ENCODE measurements at places on chromosomes 12 and 14.

DNA sequence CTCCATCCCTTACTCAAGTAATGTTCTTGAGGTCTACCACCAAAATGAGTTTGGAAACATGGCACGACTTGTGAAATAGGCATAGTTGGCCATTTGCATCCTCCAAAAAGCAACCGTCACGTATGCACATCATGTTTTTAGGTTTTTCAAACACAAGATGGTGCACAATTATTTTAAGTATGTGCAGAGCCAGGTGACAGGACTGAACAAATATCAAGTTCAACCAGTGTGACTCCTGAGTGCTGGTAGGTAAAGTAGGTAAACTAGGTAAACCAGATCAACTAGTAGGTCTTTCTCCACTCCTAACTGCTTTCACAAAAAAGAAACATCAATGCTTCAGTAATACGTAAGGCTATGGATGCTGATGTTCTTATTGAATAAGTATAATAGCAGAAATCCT is 39.1 kb downstream of the FGD6 start:
- DNase-seq, result no peak

DNA sequence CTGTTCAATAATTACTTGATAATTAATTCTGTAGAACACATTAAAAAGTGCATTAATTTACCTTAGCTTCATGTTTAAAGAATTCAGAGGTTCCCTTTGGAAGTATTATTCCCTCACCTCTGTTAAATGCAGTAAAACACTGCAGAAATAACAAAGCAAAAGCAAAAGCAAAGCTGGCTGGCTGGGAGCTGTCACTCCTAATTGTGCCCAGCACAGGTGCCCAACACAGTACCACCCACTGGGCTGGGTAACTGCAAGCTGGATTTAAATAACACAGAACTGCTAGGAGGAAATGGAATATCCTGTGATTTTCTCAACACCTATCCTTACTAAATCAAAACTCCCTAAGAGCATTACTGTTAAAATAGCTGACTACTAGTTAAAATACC is 72.6 kb downstream of the SLC2A13 start:
- DNase-seq, result no peak

DNA sequence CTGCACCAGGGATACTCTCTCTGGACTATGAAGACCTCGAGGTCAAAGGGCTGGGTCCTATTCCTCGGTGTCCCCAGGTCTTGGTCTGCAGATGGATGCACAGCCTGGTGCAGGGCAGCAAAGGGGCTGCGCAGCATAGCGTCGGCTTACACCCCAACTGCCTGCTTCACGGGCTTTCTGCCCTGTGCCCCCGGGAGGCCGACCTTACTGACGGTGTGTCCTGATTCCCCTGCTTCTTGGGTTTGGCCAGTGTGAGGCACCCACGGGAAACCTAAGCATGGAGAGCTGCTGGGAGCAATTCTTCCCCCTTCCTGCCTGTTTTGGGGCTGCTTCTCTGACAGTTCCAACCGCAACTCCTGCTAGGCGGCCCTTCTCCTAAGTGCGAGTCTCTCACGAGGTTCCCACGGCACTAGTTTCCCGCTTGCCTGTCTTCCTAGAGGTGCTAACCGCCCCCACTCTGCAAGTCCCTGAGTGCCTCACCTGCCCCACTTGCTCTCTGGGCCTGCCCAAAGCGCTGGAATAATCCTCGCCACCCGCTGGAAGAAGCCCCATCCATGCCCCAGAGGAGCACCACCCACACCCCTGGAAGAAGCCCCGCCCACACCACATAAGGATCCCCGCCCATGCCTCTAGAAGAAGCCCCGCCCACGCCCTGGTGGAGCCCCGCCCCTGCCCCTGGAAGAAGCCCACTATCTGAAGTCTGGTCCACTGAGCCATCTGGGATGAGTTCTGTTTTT is 54.0 kb downstream of the PRIMA1 start:
- no peak for DNase-seq

GRCh38 chr14:82113710-82114109 is 580.1 kb upstream of the SEL1L start:
- no peak for DNase-seq

- DNase-seq, result no peak
Measured at GRCh38 chr12:45214749-45215418, 1.0 kb upstream of the ANO6 start.

DNA sequence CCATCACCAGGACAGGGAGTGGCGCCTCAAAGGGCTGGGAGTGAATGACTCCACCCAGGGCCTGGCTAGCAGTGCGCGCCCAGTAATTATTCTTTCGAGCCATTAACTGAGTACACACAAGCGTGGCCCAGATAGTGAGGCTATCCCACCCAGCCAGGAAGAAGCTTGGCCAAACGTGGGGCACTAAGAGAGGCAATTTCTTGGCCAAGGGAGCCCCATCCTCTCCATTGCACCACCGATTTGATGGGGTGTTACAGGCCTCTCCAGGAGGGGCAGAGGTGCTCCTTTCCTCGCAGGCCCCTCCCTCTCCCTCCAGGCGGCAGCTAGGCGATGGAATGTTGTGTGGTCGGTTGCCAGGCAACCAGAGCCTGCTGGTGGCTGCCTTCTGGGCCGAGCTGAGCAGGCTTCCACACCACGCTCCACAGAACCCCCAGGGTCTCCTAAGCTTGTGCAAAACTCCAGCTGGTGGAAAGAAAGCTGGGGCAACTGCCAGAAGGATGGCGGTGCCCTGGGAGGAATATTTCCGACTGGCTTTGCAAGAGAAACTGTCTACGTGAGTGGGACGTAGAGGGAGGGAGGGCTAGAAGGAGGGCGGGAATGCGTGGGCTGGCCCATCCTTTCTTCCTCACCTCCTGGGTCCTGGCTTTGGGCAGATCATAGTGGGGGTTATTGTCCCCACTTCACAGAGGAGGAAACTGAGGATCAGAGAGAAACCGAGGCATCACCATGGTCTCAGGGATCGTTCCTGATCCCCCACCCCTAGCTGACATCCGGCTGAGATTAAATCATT is at the start of gene CFAP73:
Gene CFAP73, plus strand, starts transcription at position 364 of the 790 bp plus-strand sequence. Its CDS starts 134 bp downstream, at position 498.
- no peak for DNase-seq

DNA sequence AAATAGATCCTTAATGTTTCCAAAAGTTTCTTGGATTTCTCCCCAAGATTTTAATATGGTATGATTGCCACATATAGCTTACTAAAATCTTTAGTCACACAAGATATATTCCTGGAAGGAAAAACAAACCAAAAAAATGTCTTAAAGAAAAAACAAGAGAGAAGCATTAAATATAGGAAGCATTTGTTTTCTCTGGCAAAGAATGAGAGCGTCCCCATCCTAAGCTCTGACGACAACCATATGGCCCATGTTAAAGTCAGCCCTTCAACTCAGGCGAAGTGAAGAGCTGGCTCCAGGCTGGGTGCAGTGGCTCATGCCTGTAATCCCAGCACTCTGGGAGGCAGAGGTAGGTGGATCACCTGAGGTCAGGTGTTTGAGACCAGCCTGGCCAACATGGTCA is 35.6 kb downstream of the GCH1 start:
- no peak for DNase-seq
